ENCODE measurements at places on chromosomes 3 and 15.

- no peak for DNase-seq
These were observed 17.1 kb upstream of the NANOGP8 start for GRCh38 chr15:35102186-35102585.

GRCh38 chr15:96627031-96627568 lies 296.6 kb downstream of the NR2F2 start:
- DNase-seq, result no peak

- no peak for DNase-seq
These were observed 3.0 kb downstream of the MFGE8 start for GRCh38 chr15:88909956-88910831.

- DNase-seq, result no peak
These were observed 5.3 kb upstream of the TXNRD3 start for GRCh38 chr3:126659915-126660886.

- DNase-seq, result no peak
These were observed 408 bp downstream of the WDR82 start for GRCh38 chr3:52277972-52278509.

GRCh38 chr15:65354835-65355172 lies 23.0 kb downstream of the IGDCC3 start:
- DNase-seq, result no peak

DNA sequence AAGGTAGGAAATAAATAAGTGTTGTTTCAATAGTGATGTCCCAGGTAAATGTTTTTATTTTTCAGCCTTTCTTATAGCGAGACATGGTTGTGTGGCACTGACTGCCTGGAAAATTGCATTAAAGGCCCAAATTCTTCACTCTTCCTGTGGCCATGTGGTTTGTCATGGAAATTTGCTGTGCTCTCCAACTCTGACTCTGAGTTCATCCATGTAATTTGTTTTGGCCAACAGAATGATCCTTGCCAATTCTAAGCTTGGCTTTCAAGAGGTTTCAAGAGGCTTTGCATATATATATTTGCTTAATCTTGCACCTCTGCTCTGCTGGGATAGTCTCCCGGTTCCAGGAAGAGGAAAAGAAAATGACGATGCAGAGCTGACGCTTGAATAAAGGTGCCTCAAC lies 107.5 kb upstream of the ARHGEF26 start:
- DNase-seq, result no peak

DNA sequence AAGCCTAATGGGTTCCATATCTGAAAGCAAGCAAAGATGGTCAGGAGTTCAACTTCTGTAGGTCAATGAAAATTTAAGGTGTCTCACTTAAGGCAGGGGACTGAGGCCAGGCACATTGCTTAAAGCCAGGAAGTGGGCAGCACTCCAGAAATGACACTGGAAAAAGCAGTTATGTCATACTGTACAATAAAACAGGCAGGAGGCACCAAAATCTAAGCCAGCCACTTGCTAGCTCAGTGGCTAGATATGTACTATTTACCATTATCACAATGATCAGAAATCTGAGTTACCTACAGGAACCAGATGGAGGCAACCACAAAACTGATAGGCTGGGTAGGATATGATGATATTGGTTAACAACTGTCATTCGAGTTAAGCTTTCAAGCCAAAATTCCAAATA lies 57.3 kb downstream of the FRMD5 start:
- DNase-seq, result no peak

- no peak for DNase-seq
These were observed 74.3 kb upstream of the STAC start for GRCh38 chr3:36305929-36306520.

- DNase-seq, result no peak
These were observed 10.6 kb downstream of the ANKUB1 start for GRCh38 chr3:149781741-149782140.

DNA sequence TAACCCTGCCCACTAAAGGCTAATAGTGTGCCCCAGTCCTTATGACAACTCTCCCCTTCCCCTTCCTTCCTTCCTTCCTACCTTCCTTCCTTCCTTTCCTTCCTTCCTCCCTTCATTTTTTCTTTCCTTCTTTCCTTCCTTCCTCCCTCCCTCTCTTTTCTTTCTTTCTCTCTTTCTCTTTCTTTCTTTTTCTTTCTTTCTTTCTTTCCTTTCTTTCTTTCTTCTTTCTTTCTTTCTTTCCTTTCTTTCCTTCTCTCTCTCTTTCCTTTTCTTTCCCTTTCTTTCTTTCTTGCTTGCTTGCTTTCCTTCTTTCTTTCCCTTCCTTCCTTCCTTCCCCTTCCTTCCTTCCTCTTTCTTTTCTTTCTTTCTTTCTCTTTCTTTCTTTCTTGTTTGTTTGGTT lies 28.2 kb upstream of the SUSD5 start:
- DNase-seq, result no peak

- no peak for DNase-seq
These were observed 30.7 kb downstream of the EFL1 start for GRCh38 chr15:82231842-82232241.

- DNase-seq, result no peak
These were observed 108.1 kb downstream of the PGPEP1L start for GRCh38 chr15:98899272-98900021.

GRCh38 chr15:62105266-62105665 lies 38.5 kb downstream of the C2CD4A start:
- no peak for DNase-seq

DNA sequence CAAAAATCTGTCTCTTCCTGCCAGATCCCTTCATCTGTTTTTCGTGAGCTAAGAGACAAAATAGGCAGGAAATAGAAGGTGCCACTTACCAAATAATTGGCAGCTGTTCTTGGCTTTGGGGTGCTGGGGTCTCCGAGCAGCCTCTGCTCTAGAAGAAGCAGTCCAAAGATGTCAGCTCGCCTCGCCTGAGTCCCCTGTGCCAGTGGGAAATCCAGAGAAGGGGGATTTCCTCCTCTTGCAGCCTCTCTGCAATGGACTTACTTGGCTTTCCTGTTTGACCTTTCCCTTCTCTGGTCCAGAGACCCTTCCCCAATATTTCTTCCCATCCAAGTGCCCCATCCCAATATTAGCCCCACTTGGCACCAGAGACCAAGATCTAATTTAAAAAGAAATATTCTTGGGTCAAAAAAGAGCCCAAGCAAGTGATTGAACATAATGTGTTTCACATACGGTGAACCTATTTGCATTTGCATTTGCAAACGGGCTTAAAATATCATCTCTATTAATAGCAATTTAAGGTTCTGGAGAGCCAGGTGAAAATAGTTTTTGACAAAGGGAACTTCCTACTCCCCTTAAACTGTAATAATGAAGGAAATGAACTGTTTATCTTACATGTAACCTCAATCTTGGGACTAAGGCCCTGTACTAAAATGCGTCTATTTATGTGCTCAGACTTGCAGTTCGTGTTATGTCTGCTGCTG lies 23.2 kb downstream of the CD86 start:
- no peak for DNase-seq

DNA sequence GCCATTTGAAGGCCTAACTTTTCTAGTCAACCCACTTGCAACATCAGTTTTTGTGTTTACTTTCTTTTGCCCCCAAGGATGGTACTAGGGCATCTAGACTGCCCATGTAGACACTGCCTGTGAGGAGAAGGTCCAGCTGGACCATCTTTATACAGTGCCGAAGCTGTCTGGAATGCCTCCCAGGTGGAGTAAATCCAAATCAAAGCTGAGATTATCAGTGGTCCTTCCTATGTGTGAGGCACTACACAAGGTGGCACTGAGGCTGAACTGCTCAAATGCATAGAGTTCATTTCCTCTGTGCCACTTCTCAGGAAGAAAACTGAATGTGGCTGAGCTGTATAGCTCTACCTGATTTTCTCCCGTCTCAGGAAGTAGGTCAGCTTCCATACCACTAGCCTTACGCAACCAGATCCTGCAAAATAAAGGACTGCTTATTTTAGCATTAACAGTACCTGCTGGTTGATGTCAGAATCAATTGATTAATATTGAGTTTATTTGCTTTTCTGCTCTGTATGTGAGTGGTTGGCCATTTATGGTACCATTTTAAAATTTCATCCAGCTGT lies 106.1 kb downstream of the GHSR start:
- no peak for DNase-seq

DNA sequence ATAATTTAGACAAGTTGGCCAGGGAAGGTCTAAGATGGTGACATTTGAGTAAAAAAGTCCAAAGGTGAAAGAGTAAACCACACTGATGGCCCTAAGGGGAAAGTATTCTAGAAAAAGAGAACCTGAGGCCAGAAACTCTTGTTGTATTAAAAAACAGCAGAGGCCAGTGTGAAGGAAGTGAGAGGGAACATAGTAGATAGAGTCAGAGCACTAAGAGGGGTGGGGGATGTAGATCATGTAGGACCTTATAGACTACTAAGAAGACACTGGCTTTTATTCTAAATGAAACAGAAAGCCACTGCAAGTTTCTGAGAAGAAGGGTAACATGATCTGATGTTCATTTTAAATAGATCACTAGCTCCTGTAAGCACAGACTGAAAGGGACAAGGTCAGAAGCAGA lies 14.5 kb downstream of the POLQ start:
- no peak for DNase-seq

DNA sequence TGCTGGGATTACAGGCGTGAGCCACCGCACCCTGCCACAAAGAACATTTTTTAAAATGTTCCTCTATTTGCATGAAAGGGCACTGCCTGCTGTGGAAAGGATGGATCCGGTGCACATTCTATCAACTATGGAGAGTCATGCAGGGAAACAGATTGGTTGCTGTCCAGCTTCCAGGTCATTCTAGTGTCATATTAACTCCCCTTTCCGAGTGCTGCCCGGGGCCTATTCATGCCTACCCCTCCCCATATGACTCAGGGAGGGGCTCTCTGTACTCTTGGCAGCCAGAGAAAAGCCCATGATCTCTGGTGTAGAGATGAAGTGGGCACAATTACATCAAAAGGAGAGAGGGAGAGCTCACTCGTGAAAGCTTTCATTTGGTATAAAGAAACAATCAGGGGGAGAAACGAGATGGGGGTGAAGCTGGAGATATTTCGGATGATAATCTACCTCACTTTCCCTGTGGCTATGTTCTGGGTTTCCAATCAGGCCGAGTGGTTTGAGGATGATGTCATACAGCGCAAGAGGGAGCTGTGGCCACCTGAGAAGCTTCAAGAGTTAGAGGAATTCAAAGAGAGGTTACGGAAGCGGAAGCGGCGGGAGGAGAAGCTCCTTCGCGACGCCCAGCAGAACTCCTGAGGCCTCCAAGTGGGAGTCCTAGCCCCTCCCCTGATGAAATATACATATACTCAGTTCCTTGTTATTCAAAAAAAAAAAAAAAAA lies 16.1 kb upstream of the AHSG start:
- DNase-seq, result no peak

GRCh38 chr3:52742418-52743041 lies 28.2 kb downstream of the NEK4 start:
- no peak for DNase-seq

DNA sequence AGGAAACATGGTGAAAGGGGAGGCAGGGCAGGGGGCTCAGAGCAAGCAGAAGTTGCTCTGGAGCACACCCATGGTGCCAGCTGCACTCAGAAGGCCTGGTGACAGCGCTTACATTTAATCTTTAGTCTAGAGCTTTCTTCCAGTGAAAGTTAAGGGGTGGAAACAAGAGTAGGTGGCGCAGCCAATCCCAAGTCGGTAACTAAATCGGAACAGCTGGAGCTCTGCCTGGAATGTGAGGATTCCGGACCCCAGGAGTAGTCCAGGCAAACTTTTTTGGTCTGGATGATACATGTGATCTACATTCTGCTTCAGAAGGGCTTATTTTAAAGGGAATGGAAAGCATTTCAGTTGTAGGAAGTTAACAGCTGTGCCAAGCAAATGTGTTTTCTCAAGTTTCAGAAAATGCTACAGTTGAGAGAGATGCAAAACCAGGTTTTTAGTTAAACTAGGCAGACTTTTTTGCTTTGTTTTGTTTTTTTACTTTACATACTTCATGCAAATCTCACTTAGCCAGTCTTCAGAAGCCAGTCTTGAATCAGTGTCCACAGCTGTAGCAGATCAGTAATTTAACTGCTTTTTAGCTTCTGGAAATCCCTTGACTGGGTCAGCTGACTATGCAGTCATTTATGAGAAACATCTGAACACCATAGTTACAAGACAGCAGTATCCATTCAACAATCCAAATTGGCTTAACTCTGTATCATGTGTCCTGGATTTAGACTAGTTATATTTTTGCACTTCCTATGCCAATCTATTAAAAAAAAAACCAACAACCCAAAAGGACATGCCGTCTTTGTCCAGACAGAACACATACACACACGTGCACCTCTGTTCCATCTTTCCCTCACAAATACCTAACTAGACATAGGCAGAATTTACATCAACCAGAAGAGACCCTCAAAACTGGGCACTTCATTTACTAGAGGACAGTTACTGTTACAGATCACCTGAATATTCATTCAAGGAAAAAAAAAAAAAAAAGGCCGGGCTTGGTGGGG lies 33.2 kb downstream of the ZNF106 start:
- DNase-seq, result no peak

DNA sequence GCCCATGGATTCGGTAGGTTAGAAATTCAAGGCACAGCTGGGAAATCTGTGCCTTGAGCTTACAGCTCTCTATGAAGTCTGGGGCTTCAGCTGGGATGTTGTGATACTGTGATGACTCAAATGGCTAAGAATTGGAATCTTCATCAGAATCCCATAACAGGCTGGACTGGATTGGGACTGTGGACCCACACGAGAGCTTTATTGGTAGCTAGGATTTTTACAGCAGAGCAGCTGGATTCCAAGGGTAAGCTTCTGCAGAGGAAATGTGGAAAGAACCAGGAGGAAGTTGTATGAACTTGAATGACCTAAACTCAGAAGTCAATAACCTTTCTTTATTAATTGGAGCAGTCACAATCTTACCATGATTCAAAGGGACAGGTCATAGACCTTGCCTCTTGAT lies 1187.1 kb downstream of the ROBO1 start:
- no peak for DNase-seq

DNA sequence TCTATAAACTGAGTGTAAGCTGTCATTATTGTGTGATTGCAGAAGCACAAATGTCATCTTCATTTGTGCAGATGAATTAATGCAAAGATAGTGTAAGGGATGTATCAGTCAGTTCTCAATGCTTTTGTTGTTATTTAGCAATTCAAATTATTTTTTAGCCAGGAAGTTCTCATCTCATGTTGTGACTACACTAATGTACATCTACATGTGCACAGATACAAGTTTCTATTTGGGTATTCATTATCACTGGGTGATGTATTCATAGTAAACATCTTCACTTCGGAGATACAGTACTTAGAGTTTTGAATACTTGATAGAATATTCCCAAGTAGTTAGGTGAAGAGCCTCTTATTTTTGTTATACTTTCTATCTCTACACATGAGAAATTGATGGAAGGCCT lies 11.1 kb downstream of the EIF2A start:
- DNase-seq, result no peak

DNA sequence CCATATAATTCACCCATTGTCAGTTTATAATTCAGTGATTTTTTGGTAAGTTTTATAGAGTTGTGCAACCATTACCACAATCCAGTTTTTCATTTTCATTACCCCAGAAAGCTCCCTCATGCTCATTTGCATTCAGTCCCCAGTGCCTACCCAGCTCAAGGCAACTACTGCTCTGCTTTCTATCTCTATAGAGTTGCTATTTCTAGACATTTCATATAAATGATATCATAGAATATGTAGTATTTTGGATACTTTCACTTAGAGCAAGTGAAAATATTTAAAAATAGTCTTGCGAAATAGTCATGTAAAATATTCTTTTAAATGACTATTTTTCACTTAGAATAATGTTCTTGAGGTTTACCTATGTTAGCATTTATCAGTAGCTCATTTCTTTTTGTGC lies 42.1 kb downstream of the ZNF654 start:
- no peak for DNase-seq
